ENCODE measurements at places on chromosomes 7 and 10. TPM values are rescaled to one million over a fixed set of nuclear protein-coding genes. Genes with fewer than 3 reads are reported as not detected.

CSGALNACT2 gene
- 7.4 TPM for total RNA-seq

MALRD1 gene
- total RNA-seq: 1.5 TPM

MBL2 gene
- total RNA-seq: not detected

LBX1 gene
- not detected for total RNA-seq

GIMAP6 gene
- total RNA-seq: not detected

CLEC5A gene
- not detected for total RNA-seq

CYP2W1 gene
- not detected for total RNA-seq
